Hepatocyte (in vitro differentiated cells): ENCODE measurements at places on chromosomes 12 and 14.

DNA sequence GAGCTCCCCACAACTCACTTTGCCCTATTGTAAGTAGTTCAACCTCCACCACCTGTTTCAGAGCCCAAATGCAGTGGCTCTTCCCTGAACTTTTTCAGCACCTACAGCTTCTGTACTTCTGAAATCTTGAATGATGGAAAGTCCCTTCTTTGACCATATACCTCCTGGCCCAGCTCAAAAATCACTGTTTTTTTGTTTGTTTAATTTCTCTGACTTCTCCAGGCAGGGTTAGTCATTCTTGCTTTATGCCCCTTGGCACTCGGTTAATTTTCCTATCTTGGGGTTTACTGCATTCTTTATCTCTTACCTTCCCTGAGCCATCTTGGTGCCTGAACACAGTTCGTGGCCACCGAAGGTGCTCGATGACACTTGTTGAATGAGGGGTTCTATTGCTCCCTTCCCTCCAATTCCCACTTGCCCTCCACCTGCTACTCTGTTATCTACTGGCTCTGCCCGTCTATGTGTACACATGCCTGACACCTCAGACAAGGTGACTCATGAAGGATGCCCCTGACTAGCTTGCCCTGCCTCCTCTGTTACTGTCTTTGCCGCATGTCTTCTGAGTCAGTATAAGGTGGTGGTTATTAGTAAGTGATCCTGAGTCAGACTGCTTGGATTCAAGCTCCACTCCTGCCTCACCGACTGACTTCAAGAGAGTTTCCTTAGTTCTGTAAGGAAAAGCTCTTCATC, 4.4 kb downstream of the AMHR2 start:
- peak; percentile 74 for DNase-seq
- no peaks in the 10 kb centered on the region for H3K36me3 ChIP-seq
- H3K27ac ChIP-seq, result peak overlapping the region; percentile 80
- no peaks in the 10 kb centered on the region for H3K27me3 ChIP-seq

DNA sequence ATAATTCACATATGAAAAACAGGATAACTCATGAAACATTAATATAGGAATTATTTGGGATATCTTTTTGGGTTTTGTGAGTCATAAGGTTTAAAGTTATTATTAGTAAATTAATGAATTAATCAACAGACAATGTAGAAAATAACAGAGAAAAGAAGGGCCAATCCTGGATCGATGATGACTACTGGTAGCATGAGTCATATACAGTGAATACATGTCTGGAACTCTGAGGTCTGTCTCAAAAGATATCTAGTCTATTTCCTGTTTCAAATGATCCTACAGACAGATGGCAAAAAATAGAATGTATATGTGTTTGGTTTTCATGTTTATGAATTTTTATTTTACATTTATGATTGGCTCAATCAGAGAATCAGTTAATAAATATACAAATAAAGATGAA, 86.4 kb upstream of the RTL1 start:
- no peak for DNase-seq
- no peak overlapping the region for H3K27ac ChIP-seq
- H3K27me3 ChIP-seq, result no peaks in the 10 kb centered on the region
- no peak overlapping the region for H3K4me3 ChIP-seq
- no peaks in the 10 kb centered on the region for H3K4me1 ChIP-seq

DNA sequence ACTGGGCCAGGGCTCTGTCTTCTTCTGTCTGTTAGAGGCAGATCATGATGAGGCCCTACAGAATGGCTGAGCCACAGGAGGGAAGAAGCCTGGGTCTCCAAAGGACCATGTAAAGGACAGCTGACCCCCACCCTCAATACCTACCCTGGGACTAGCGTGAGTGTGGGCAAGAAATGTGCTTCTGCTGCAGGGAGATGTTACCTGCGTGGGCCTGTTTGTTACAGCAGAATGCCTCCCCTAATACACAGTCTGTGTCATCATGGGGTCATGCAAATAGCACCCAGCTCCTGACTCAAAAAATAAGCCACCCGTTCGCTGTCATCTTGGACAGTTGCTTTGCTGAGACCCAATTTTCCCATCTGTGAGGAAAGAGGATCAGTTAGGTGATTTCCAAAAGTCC, 90.6 kb downstream of the CALM1 start:
- no peaks in the 10 kb centered on the region for H3K27me3 ChIP-seq
- no peak overlapping the region for H3K27ac ChIP-seq
- no peak for DNase-seq
- H3K36me3 ChIP-seq, result no peaks in the 10 kb centered on the region
- H3K4me3 ChIP-seq, result no peak overlapping the region

DNA sequence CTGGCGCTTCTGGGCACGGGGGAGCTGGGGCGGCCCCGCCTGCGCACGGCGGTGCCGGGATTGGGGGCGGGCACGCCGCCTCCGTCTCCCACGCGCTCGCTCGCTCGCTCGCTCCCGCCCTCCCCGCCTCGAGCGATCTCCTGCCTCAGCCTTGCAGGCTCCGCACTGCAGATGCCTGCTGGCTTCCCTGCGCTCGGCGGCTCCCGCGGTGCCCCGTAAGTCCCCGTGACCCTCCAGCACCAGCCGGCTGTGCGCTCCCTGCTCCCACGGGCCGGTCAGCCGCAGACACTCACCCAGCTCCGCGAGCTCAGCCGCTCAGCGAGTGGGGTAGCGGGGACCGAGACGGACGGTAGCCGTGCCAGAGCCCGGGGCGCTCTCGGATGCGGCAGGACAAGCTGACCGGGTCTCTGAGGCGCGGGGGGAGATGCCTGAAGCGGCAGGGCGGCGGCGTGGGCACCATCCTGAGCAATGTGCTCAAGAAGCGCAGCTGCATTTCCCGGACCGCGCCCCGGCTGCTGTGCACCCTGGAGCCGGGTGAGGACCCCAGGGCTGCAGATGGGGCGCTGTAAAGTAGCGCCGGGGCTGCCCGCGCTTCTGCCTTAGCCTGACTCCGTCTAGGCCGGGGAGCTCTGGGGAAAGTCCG, at the start of gene TBC1D30:
TSS of gene TBC1D30 (plus strand) at position 148 of the 643 bp plus-strand sequence. CDS start at position 381, 233 bp downstream.
- H3K36me3 ChIP-seq, result no peaks in the 10 kb centered on the region
- peaks cover 19% of the 10 kb centered on the region for H3K4me1 ChIP-seq
- H3K4me3 ChIP-seq, result peak within 1 kb of the TSS; percentile 49
- peak; percentile 37 for DNase-seq
- peaks cover 57% of the 10 kb centered on the region for H3K27me3 ChIP-seq

DNA sequence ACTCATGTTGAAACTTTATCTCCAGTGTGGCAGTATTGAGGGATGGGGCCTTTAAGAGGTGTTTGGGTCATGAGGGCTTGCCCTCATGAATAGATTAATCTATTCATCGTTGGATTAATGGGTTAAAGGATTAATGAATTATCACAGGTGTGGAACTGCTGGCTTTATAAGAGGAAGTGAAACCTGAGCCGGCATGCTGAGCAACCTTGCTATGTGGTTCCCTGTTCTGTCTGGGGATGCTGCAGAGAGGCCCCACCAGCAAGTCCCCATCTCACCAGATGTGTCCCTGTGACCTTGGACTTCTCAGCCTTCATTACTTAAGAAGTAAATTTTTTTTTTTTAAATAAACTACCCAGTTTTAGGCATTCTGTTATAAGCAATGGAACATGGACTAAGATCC, 109.6 kb downstream of the DYRK2 start:
- no peak overlapping the region for H3K27ac ChIP-seq
- no peaks in the 10 kb centered on the region for H3K4me1 ChIP-seq
- no peak overlapping the region for H3K4me3 ChIP-seq

- no peaks in the 10 kb centered on the region for H3K4me1 ChIP-seq
- no peak overlapping the region for H3K27ac ChIP-seq
- H3K27me3 ChIP-seq, result no peaks in the 10 kb centered on the region
- no peak for DNase-seq
These were observed 788.4 kb downstream of the SLC6A15 start for GRCh38 chr12:84124211-84124610.

GRCh38 chr14:61588419-61588901, 106.9 kb upstream of the HIF1A start:
- no peak overlapping the region for H3K4me3 ChIP-seq
- H3K27me3 ChIP-seq, result no peaks in the 10 kb centered on the region
- no peak for DNase-seq
- H3K36me3 ChIP-seq, result no peaks in the 10 kb centered on the region

GRCh38 chr12:7695237-7695560, 376 bp downstream of the GDF3 start:
- DNase-seq, result no peak
- no peak overlapping the region for H3K4me3 ChIP-seq
- no peak overlapping the region for H3K27ac ChIP-seq

GRCh38 chr12:108977360-108977759, 43.5 kb downstream of the SVOP start:
- no peak overlapping the region for H3K4me3 ChIP-seq
- no peak overlapping the region for H3K27ac ChIP-seq
- no peaks in the 10 kb centered on the region for H3K4me1 ChIP-seq
- no peaks in the 10 kb centered on the region for H3K36me3 ChIP-seq
- no peak for DNase-seq

DNA sequence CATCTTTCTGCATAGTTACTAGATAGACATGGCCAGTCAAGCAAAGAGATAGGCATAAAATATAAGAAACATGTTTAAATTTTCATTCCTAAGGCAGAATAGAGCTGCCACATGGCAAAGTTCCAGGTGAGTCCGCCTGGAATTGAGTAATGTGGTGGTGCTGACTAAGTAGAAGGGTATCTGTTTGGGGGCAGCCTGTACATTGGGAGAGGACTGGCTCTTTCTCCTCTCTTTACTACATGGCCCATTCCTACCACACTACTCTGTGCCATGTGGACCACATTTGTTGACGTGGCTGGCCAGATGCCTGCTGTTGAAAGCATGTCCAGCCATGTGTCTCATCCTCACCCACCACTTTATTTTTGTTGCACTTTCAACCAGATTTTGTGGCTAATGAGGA, 354.0 kb downstream of the ETNK1 start:
- H3K27me3 ChIP-seq, result no peaks in the 10 kb centered on the region
- no peaks in the 10 kb centered on the region for H3K36me3 ChIP-seq
- peak; percentile 13 for DNase-seq
- H3K27ac ChIP-seq, result no peak overlapping the region
- no peak overlapping the region for H3K4me3 ChIP-seq

GRCh38 chr12:31297572-31298514, 28.1 kb downstream of the SINHCAF start:
- H3K27ac ChIP-seq, result no peak overlapping the region
- no peaks in the 10 kb centered on the region for H3K36me3 ChIP-seq
- DNase-seq, result no peak
- H3K4me1 ChIP-seq, result no peaks in the 10 kb centered on the region
- no peaks in the 10 kb centered on the region for H3K27me3 ChIP-seq

GRCh38 chr12:87383680-87384079, 645.5 kb downstream of the C12orf50 start:
- peak overlapping the region; percentile 70 for H3K27ac ChIP-seq
- no peaks in the 10 kb centered on the region for H3K27me3 ChIP-seq
- no peaks in the 10 kb centered on the region for H3K36me3 ChIP-seq
- H3K4me3 ChIP-seq, result no peak overlapping the region
- peak; percentile 47 for DNase-seq

DNA sequence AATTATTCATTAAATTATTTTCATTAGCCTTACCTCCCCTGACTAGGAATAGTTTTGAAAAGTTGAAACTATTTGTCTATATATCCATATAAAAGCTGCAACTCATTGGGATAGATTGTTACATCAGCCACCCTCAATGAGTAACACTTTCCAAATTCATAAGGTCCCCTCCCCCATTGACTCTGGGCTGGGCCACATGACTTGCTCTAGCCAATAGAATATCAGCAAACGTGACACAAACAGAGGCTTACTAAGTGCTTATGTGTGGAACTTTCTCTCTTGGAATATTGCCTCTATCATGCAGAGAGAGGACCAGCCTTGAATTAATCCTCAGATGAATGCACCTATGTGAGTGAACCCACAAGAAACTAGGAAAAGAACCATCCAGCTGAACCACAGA, 213.7 kb downstream of the CCDC59 start:
- no peaks in the 10 kb centered on the region for H3K4me1 ChIP-seq
- H3K4me3 ChIP-seq, result no peak overlapping the region
- DNase-seq, result no peak
- no peaks in the 10 kb centered on the region for H3K36me3 ChIP-seq
- H3K27ac ChIP-seq, result no peak overlapping the region

DNA sequence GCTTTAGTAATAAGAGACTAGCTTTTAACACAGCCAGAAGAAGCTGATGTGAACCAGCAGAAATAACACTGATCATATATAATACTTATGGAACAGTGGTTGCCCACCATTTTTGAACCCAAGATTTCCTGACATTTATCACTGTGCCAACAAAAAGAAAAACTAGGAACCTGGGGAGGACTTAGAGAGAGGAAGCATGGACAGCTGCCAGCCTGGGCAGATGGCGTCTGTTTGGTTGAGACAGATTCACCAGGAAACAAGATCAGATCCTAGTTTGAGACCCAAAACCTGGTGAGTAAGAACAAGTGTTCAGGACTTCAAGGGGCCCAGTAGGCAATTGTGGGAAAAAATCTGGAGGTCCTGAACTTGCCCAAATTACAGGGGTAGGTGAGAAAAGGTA, 95.3 kb downstream of the BICD1 start:
- no peaks in the 10 kb centered on the region for H3K4me1 ChIP-seq
- H3K27me3 ChIP-seq, result no peaks in the 10 kb centered on the region
- H3K36me3 ChIP-seq, result no peaks in the 10 kb centered on the region
- H3K27ac ChIP-seq, result no peak overlapping the region

DNA sequence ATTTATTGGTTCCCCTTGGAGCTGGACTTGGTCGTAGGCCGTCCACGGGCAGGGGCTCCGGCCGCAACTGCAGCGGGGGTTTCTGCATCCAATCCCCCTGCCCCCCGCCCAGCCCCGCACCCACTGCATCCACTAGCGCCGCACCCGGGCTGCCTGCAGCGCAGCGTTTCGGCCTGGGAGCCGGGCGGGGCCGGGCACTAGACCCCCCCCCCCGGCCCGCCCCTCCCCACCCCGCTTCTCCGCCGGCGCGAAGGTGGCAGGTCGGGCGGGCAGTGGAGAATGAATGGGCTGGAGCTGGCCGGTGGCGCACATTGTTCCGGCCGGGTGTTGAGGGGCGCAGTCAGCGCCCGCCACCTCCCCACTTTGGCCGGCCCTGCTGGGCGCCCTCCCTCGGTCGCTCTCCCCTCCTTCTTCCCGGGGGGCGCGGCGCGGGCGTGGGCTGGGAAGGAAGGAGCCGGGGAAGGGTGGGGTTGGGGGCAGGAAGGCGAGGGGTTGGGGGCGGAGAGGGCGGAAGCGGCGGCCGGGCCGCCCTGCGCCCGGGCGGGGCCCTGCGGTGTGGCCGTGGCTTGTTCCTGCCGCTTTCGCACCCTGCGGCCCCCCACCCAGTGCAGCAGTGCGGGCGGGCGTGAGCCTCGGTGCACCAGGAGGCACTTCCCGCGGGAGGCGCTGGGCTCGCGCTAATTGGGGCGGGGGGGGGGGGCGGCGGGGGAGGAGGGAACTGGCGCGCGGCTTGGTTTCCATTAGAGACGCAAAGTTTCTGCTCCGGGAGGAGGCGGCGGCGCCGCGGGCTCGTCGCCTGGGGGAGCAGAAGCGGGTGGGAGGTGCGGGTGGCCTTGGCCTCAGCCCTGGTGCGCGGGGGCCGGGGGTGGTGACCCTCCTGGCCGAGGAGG, 841 bp downstream of the CALM1 start:
- H3K4me3 ChIP-seq, result peak overlapping the region; percentile 85
- H3K36me3 ChIP-seq, result no peaks in the 10 kb centered on the region
- H3K27me3 ChIP-seq, result no peaks in the 10 kb centered on the region
- peak; percentile 69 for DNase-seq
